ENCODE measurements at places on chromosomes 11 and 22.

GRCh38 chr11:87036756-87037449 is 831 bp upstream of the TMEM135 start:
- DNase-seq, result no peak

GRCh38 chr11:128240546-128240945 is 346.8 kb downstream of the ETS1 start:
- DNase-seq, result no peak

- no peak for DNase-seq
Observed at GRCh38 chr11:28964811-28965210, 856.6 kb downstream of the METTL15 start.

GRCh38 chr22:24376586-24376985 is 50.8 kb upstream of the ADORA2A start:
- no peak for DNase-seq

- no peak for DNase-seq
Observed at GRCh38 chr11:33478111-33478573, 221.0 kb downstream of the HIPK3 start.

- DNase-seq, result no peak
Observed at GRCh38 chr11:34348096-34348495, 9.7 kb downstream of the ABTB2 start.

- DNase-seq, result no peak
Observed at GRCh38 chr22:49509016-49509415, 318.7 kb downstream of the BRD1 start.

DNA sequence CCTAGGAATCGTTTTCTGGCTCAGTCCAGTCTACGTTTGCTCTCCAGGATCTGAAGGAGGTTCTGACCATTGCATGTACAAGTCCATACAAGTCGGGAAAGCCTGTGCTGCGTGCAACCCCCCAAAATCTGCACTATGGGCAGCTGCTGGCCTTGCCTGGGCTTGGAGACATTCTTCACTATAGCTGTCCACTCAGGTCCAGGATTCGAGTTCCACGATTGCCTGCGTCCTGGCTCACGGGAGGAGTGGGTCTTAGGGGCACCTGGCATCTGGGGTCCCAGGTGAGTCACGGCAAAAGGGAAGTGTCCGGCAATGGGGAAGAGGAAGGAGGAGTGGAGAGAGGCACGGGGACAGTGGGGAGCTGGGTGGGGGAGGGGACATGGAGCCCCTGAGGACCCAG is 563.0 kb downstream of the BRD1 start:
- no peak for DNase-seq

DNA sequence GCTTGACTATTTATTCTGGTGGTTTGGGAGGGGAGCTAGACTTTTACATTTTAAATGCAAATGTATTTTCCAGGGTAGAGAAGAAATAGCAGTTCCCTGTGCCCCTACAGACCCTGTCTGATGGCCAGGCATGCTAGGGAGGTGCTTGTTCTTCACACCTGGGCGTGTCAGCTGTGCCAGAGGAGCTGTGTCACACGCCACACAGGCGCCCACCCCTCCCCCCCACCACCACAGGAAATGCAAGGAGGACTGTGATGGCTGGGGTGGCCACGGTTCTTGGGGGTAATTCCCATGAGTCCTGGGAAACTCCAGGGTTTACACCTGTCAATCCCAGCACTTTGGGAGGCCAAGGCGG is 82.2 kb downstream of the FLI1 start:
- peak; percentile 40 for DNase-seq

- DNase-seq, result peak; percentile 32
Observed at GRCh38 chr22:38313384-38313955, 3.8 kb downstream of the CSNK1E start.

GRCh38 chr22:21996175-21996720 is 13.7 kb upstream of the TOP3B start:
- no peak for DNase-seq

GRCh38 chr11:12880327-12880726 is 128.8 kb upstream of the RASSF10 start:
- DNase-seq, result no peak

GRCh38 chr22:20638507-20638870 is 131.1 kb downstream of the MED15 start:
- no peak for DNase-seq

GRCh38 chr11:126628450-126628789 is 272.9 kb downstream of the ST3GAL4 start:
- no peak for DNase-seq

- DNase-seq, result no peak
Observed at GRCh38 chr22:40128989-40129388, 48.7 kb upstream of the TNRC6B start.

DNA sequence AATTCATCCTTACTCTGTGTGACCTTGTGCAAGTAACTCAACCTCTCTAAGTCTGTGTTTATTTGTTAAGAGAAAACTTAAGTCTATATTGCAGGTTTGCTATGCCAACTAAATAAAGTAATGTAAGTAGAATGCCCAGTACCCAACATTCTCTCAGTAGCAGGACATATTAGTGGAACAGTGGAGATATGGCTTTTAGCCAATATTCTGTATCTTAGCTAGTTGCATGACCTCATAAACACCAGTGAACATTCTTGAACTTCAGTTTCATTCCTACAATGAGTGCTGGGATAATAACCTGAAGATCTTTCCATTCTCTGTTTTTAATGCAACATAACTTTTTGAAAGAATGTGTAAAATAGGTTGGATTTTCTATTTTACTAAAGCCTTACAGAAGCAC is 77.0 kb downstream of the RAB38 start:
- no peak for DNase-seq

DNA sequence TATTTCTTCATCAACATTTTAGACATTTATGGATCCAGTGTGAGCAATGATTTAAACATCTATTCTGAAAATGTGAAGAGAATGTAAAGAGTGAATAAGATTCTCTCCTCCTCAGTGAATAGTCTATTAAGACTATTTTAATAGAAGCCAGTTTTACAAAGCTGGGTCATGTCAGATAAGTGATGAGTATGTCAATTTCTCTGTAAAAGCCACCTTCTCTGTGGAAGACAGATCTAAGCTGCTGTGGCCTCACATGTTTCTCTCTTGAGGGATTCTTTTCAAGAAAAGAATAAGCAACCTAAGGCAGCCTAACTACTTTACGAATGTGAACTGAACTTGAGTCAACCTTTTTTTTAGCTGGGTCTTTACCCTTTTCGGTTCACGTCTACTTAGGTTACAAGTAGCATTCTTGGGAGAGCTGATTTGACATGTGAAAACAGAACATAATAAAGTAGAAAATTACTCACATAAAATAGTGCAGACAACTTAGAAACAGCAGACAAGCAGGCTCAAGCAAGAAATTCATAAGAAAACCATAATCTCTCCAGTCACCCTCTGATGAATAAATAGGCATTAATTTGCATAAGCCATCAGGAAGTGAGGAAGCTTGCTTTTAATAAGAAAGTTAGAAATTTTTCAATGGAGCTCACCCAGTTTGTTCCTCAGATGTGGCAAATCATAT is 9.9 kb downstream of the CTSC start:
- DNase-seq, result no peak

- no peak for DNase-seq
Observed at GRCh38 chr11:43789700-43790443, 90.8 kb upstream of the ALKBH3 start.

GRCh38 chr11:134592391-134592990 is 180.4 kb upstream of the B3GAT1 start:
- no peak for DNase-seq

DNA sequence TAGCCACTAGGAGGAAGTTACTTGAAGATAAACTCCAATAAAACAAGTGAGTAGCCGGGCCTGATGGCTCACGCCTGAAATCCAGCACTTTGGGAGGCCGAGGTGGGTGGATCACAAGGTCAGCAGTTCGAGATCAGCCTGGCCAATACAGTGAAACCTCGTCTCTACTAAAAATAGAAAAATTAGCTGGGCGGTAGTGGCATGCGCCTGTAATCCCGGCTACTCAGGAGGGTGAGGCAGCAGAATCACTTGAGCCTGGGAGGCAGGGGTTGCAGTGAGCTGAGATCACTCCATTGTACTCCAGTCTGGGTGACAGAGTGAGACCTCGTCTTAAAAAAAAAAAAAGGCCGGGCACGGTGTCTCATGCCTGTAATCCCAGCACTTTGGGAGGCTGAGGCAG is 34.0 kb upstream of the CLPB start:
- no peak for DNase-seq

- DNase-seq, result no peak
Observed at GRCh38 chr22:40107244-40107643, 70.5 kb upstream of the TNRC6B start.

- no peak for DNase-seq
Observed at GRCh38 chr11:40370821-40371616, 1088.4 kb downstream of the LRRC4C start.

DNA sequence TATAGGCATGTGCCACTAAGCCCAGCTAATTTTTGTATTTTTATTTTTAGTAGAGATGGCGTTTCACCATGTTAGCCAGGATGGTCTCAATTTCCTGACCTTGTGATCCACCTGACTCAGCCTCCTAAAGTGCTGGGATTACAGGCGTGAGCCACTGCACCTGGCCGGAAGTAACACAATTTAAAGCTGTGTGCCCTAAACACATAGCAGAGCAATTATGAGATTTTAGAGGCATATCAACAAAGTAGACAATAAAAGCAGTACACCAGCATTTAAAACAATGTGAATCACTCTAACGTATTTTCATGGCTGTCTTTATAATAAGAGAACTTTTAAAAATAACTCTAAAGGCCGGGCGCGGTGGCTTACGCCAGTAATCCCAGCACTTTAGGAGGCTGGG is 42.4 kb downstream of the PRR14L start:
- no peak for DNase-seq

- no peak for DNase-seq
Observed at GRCh38 chr11:88709567-88709966, 356.2 kb downstream of the GRM5 start.

GRCh38 chr11:108545909-108546501 is 47.6 kb downstream of the EXPH5 start:
- no peak for DNase-seq

DNA sequence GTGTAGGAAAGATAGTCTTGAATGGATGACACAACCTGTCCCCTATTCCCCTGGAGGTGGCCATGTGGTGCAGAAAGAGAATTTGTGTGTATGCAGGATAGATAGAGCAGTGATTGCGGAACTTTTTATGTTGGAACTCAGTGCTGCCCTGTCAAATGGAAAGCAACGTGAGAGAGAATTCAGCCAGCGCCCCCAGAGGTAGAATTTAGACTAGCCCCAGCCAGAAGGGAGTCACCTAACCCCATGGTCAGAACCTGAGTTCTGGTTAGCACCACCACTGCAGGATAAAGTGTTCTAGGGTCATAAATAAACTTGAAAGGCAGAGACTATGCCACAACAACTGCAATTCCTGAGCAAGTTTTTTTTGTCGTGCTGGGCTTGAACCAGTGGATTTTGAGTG is 152.9 kb upstream of the GRIA4 start:
- no peak for DNase-seq

GRCh38 chr11:36296884-36297543 is 926 bp downstream of the PRR5L start:
- no peak for DNase-seq

DNA sequence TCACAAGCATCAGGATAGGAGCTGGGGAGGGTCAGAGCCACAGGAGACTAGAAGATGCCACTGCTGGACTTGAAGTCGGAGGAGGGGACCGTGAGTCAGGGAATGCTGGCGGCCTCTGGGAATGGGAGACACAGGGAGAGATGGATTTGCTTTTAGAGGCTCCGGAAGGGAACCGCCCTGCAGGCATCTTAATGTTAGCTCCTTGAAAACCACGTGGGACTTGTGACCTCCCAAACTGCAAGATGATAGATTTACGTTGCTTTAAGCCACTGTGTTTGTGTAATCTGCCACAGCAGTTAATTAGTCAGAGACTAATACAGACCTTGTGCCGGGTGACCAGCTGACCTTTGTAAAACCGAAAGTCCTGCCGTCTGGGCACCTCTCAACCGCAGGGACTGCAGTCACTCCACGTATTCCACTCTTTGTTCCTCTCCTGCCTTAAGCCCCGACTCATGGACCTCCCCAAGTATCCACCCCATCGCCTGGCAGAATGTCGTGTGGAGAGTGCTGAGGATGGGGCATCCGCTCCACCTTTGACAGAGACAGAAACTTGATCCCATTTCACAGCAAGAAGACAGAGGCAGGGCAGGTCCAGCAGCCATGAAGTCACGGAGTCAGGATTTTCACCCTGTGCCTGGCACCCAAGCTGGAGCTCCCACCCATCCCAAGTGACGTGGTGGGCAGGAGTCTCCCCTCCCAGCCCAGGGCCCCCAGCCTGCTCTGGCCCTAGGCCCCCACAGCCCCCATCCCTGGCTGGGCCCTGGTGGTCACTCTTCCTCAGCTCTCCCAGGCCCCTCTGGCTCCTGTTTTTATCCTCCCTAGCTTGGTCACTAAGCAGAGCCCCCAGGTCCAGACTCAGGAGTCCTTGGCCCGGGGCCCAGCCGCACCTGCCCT is 19.4 kb upstream of the CTSD start:
- no peak for DNase-seq

DNA sequence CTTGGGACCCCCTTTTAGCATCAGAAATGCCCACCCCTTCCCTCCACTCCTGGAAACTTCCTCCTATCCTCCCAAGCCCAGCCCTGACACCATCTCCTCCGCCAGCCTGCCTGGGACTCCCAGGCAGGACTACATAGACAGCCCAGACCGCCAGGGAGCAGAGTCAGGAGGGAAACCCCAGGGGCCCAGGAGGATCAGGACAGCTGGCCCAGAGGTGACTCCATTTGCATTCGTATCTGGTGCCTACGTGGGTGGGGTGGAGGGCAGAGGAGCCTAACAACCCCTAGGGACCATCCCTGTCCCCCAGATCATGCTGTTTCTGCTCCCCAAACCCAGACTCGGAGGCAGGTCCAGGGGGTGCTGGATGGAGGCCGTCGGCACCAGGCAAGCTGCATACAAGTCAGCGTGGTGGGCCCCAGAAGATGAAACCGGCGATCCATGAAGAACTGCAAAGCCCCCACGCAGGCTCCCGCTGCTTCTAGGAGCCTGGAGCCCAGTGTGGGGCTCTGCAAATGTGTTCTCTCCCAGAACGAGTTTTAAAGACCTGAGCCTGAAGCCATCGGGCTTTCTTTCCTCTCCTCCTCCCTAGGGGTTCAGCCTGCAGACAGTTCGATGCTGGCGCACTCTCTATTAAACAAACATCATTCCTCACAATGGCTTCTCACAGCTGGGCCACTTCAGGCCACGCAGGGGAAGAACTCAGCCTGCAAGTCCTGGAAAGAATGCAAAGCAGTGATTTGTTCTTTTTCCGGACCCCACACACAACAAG is 1506.8 kb downstream of the BRD1 start:
- no peak for DNase-seq

GRCh38 chr11:43515090-43515489 is 156.4 kb downstream of the TTC17 start:
- DNase-seq, result no peak

- DNase-seq, result no peak
Observed at GRCh38 chr11:39434466-39434865, 2025.0 kb downstream of the LRRC4C start.

GRCh38 chr11:119803726-119804294 is 74.8 kb upstream of the NECTIN1 start:
- DNase-seq, result no peak

- no peak for DNase-seq
Observed at GRCh38 chr11:78840623-78841022, 266.0 kb upstream of the NARS2 start.

Data from CD4-positive, alpha-beta memory T cell (primary cell).